H1 (cell line): ENCODE measurements at places on chromosomes 6 and 20. TPM values are rescaled to one million over a fixed set of nuclear protein-coding genes. Genes with fewer than 3 reads are reported as not detected.

DNA sequence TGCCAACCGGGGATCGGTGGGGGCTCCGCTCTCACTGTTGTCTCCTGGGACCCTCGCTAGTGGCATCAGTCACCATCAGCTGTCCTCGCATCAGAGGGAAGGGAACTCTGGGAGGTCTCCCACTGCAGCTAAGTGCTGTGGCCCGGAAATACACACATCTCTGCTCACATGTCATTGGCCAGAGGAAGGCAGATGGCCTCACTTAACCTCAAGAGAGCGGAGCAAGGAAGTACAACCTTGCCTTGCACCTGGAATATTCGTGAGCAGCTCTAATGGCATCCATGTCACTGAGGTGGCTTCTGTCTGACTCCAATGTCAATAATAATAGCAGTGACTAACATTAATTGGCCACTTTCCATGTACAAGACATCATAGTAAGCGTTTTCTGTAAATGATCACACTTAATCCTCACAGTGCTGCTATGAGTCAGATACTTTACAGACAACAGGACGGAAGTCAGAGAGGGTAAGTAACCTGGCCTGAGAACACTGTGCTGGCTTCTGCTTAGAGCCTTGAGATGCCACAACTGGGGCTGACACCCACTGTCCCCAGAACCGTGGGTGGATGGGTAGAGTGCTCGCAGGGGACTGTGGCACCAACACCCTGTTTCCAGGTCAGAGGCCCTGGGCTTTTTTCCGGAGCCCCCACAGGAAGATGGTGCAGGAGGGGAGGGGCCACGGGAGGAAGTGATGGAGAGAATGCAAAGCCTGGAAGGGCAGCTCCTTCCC lies 6.0 kb downstream of the LHFPL5 start:
- DNase-seq, result no peak
- H3K27me3 ChIP-seq, result no peaks in the 10 kb centered on the region
- no peak overlapping the region for H3K27ac ChIP-seq
- H3K4me3 ChIP-seq, result no peak overlapping the region
- 0 out of 2 replicates have a peak, but pooled peaks cover 3% of the 10 kb centered on the region for H3K4me1 ChIP-seq

DNA sequence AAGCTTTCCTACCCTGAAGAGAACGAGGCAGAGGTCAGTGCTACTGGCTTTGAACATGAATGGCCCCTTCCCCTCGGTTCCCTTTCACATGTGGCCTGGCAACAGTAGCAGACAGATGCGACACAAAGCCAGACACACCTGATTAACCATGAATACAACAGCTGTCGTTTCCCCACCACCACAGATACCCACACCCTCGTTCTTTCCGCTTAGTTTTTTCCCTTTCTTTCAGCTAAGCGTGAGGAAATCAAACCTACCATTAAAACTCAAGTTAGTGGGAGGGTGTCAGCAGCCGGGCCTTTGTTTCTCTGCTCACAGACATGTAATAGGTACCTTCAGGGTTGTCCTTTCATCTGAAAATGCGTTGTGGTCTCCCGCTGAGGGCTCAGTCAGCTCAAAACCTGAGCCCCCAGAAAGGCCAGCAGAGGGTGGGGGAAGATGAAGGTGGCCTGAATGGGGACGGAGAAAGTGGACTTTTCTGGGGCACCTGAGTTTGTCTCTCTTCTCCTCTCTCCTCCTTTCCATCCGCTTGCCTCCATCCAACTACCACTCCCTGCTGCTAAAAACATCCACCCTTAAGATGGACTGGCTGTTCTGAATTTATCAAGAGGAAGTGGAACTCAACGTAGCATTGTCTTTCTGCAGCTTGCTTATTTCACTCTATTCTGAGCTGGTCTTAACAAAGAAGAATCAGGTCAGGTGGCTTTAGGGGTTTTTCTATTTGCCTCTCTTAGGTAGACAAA lies 516.6 kb upstream of the JARID2 start:
- no peak overlapping the region for H3K4me3 ChIP-seq
- no peaks in the 10 kb centered on the region; the same call in 1 of the 2 replicates for H3K36me3 ChIP-seq
- no peak for DNase-seq
- no peaks in the 10 kb centered on the region for H3K27me3 ChIP-seq
- no peak overlapping the region for H3K27ac ChIP-seq

- no peak overlapping the region for H3K4me3 ChIP-seq
- peaks cover 11% of the 10 kb centered on the region for H3K4me1 ChIP-seq
These were observed 80.2 kb downstream of the GRM4 start for GRCh38 chr6:34065466-34066217.

Gene CTAGE9
- not detected in 2 replicates for polyA plus RNA-seq

GRCh38 chr6:16670183-16670582 lies 91.1 kb downstream of the ATXN1 start:
- no peak overlapping the region for H3K27ac ChIP-seq
- no peaks in the 10 kb centered on the region for H3K27me3 ChIP-seq
- no peaks in the 10 kb centered on the region for H3K36me3 ChIP-seq
- peaks cover 3% of the 10 kb centered on the region for H3K4me1 ChIP-seq
- no peak overlapping the region for H3K4me3 ChIP-seq

- peaks cover 2% of the 10 kb centered on the region; the same call in 1 of the 2 replicates for H3K4me1 ChIP-seq
- H3K4me3 ChIP-seq, result no peak overlapping the region
- no peak for DNase-seq
- no peak overlapping the region for H3K27ac ChIP-seq
- no peaks in the 10 kb centered on the region for H3K36me3 ChIP-seq
These were observed 187.8 kb upstream of the PRDM1 start for GRCh38 chr6:105898286-105898685.

GRCh38 chr6:21634582-21634981 lies 41.0 kb downstream of the SOX4 start:
- no peak for DNase-seq
- H3K4me1 ChIP-seq, result no peaks in the 10 kb centered on the region
- no peaks in the 10 kb centered on the region for H3K36me3 ChIP-seq
